ENCODE measurements at places on chromosomes 3 and 15.

DNA sequence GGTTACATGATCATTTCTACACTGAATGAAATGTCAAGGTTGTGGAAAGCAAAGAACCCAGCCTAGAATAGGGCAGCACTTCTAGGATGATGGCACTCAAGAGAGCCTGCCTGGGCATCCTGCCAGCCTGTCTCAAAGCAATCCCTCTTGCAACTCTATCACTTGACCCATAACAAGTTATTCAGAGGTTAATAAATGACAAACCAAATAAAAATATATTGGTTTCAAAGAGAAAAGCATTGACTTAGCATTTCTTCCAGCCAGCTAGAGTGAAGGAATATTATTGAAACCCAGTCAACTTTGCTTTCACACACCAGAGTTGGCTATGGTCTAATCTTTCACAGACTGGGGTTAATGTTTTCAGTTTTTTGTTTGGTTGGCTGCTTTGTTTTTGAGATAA is 214.6 kb upstream of the UBE2E2 start:
- DNase-seq: peak; percentile 17

GRCh38 chr3:27610800-27611525 is 111.2 kb downstream of the EOMES start:
- DNase-seq: no peak

- no peak for DNase-seq
Measured at GRCh38 chr15:75142499-75142898, 59.2 kb upstream of the C15orf39 start.

DNA sequence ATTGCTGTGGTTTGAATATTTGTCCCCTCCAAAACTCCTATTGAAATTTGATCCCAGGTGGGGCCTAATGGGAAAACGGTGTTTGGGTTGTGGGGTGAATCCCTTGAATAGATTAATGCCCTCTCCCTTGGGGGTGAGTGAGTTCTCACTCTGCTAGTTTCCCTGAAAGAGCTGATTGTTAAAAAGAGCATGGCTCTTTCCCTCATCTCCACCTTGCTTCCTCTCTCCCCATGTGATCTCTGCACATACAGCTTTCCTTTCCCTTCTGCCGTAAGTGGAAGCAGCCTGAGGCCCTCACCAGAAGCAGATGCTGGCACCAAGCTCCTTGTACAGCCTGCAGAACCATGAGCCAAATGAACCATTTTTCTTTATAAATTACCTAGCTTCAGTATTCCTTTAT is 394.9 kb upstream of the WNT5A start:
- DNase-seq: no peak

DNA sequence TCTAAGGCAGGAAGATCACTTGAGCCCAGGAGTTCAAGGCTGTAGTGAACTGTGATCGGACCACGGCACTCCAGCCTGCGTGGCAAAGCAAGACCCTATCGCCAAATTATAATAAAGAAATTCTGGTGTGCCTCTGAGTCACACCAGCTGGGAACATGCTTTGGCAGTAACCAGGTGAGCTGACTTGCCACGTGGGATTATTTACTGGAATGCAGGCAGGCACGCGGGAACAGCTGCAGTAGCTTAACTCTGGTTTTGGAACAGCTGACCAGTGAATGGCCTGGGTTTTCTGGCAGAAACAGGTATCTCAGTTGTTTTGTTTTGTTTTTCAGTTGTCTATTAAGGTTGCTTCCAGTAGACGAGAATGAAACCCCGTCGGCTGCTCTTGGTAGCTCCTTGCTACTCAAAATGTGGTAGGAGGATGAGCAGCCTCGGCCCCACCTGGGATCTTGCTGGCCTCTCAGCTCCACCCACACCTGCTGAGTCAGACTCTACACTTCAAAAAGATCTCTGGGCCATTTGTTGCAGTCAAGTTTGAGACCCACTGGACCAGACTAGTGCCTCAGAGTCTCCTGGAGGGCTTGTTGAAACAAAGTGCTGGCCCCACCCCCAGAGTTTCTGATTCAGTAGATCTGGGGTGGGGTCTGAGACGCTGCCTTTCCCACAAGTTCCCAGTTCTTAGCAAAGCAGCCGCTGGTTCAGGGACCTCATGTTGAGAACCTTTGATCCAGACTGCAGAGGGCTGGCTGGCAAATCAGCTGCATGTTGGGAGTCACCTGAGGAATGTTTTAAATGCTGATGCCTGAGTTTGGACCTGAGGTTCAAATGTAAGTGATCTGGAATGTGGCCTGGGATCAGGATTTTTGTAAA is 26.6 kb downstream of the IDH2 start:
- DNase-seq: no peak

GRCh38 chr3:87949189-87949878 is 109.5 kb downstream of the CGGBP1 start:
- DNase-seq: no peak

Data from NCI-H1417 (cell line).